Activated CD4-positive, alpha-beta T cell treated with anti-CD3 and anti-CD28 coated beads, Interleukin-2, amount 10 ng/mL, durations not matched to agents 7 days and 5 days (primary cell): ENCODE measurements at places on chromosomes 2 and 18.

DNA sequence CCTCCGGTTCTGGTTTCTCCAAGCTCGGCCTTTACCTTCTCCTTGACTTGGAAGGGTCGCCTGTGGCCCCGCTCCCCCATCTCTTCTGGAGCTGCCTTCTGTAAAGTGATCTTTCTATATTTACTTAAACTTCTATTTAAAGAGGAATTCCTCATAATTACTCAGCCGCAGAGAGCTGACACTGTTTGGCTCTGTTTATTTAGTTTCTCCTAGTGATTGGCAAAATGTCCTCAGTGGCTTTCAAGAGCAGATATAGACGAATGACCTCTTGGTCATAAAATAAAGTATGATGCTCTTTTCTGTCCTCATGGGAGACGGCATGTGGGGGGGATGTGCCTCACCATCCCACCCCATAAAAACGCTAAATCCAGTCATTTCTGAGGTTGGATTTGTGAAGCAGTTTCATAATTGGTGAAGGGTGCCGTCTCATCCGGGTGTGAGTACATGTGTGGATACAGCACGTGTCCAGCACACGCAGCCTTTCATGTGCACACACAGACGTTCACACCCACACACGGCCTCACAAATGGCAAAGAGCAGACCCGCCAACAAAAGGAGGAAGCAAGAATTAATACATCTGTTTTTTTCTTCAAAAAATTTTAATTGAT lies 43.4 kb upstream of the SMAD7 start:
- DNase-seq, result no peak
- H3K27me3 ChIP-seq, result peaks cover 5% of the 10 kb centered on the region
- no peak overlapping the region for H3K4me3 ChIP-seq

GRCh38 chr18:42807887-42808286 lies 307.6 kb downstream of the RIT2 start:
- H3K27me3 ChIP-seq, result no peaks in the 10 kb centered on the region
- H3K36me3 ChIP-seq, result no peaks in the 10 kb centered on the region
- DNase-seq, result no peak
- H3K27ac ChIP-seq, result no peak overlapping the region

- H3K27me3 ChIP-seq, result peaks cover 2% of the 10 kb centered on the region
- no peak for DNase-seq
- no peak overlapping the region for H3K4me3 ChIP-seq
- no peak overlapping the region for H3K27ac ChIP-seq
- no peaks in the 10 kb centered on the region for H3K36me3 ChIP-seq
Observed at GRCh38 chr18:6058941-6059340, 163.6 kb upstream of the TMEM200C start.

DNA sequence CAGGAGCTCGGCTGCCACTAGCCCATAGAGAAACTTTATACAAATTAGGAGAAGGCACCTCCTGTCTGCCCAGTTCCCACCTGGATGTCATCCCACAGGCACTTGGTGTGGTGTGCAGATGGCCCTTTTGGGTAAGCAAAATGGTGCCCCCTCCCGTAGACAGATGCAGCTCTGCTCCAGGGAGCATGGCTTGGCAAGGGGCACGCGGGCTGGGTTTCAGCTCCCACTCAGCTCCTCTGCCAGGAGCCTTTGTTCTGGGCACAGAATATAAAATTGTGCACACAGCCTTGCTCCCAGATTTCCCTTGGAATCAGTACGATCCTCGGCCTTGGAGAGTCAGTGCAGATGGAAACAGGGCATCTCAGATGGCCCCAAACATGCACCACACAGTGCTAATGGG lies 20.3 kb upstream of the KCNF1 start:
- no peaks in the 10 kb centered on the region for H3K4me1 ChIP-seq
- no peaks in the 10 kb centered on the region for H3K36me3 ChIP-seq
- H3K27me3 ChIP-seq, result peaks cover 14% of the 10 kb centered on the region
- H3K4me3 ChIP-seq, result no peak overlapping the region

DNA sequence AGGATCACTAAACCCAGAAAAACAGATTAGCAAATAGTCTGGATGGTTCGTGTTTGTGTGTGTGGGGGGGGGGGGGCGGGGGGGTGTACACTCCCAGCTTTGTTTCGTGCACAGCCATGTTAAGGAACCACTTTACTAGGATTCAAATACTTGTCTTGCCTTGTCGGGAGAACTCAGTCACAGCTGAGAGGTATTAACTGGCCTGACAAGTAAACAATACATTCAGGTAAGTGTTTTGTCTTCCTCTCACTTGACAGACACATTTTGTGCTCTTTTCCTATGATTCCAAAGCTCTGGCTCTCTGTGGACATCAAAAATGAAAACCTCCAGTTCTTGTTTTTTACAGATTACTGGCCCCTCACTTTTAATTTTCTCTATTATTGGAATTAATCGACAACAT lies 173.5 kb downstream of the LRP1B start:
- no peak for DNase-seq
- H3K27me3 ChIP-seq, result no peaks in the 10 kb centered on the region
- H3K4me1 ChIP-seq, result no peaks in the 10 kb centered on the region
- no peak overlapping the region for H3K4me3 ChIP-seq

- H3K27ac ChIP-seq, result no peak overlapping the region
- H3K27me3 ChIP-seq, result no peaks in the 10 kb centered on the region
- H3K4me1 ChIP-seq, result peaks cover 22% of the 10 kb centered on the region
Observed at GRCh38 chr2:69797836-69798289, 31.6 kb upstream of the GMCL1 start.

DNA sequence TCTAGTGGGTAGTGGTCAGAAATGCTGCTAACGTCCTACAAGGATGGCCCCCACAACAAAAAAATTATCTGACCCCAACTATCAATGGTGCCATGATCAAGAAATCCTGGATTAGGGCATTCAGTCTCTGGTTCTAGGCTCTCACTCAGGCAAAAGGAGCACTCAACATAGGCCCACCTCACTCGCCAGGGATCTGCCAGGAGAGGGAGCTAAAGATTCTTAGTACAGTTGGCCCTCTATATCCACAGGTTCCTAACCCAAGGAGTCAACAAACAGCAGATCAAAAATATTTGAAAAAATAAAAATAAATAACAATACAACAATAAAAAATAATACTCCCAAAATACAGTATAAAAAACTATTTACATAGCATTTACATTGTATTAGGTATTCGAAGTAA lies 10.0 kb downstream of the SLC4A5 start:
- no peaks in the 10 kb centered on the region for H3K27me3 ChIP-seq
- H3K4me1 ChIP-seq, result peaks cover 6% of the 10 kb centered on the region
- H3K36me3 ChIP-seq, result no peaks in the 10 kb centered on the region
- DNase-seq, result peak; percentile 34
- H3K4me3 ChIP-seq, result no peak overlapping the region

GRCh38 chr18:57438743-57439608 lies 3.8 kb downstream of the ONECUT2 start:
- no peak for DNase-seq
- no peak overlapping the region for H3K4me3 ChIP-seq
- peaks cover 26% of the 10 kb centered on the region for H3K4me1 ChIP-seq
- peaks cover 88% of the 10 kb centered on the region for H3K27me3 ChIP-seq
- peaks cover 10% of the 10 kb centered on the region for H3K36me3 ChIP-seq
- H3K27ac ChIP-seq, result peak overlapping the region; percentile 1
